ENCODE measurements at places on chromosomes 1 and 21.

GRCh38 chr1:32180186-32181060 is 948 bp downstream of the TXLNA start:
- no peak for DNase-seq

DNA sequence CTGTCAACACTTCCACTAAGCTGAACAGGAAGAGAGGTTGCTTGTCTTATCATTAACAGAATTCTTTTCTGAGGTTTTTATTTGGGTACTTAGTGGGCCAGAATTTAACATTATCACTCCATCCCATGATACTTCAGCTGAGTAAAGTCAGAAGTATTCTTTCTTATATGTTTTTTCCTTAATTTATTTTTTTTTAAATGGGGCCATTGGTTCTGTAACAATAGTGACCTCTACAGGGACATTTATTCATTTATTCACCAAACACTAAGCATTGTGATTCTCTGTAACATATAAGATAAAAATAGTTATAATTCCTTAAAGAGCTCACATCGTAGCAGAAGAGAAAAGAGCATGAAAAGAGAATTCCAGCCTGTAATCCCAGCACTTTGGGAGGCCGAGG is 9.8 kb downstream of the GREM2 start:
- no peak for DNase-seq

DNA sequence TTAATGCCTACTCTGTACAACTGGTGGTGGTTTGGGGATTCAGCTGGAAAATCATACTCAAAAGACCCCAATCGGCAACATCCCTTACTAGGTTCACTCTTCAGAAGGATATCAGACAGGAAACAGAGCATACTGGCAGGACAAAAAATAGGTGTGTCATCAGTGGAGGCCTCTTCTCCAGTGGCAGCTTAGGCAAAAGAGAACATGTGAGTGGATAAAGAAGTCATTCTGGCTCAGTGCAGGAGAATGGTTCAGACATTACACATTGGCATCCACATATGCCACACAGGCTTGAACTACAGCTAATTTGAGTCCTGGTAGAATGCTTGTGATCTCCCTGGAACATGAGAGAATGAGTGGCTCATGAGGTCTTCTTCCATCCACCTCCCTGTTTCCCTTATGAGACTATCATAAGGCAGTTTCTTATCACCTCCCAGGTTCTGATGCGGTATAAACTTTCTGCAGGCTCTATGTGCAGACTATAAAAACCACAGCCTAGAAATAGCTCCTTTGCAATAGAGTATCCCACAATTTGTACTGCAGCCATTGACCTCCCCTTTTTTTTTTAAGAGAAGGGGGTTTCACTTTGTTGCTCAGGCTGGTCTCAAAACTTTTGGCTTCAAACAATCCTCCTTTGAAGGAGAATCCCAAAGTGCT is 24.7 kb downstream of the VAMP4 start:
- no peak for DNase-seq

GRCh38 chr1:100759188-100759587 is 39.6 kb downstream of the VCAM1 start:
- no peak for DNase-seq

- peak; percentile 59 for DNase-seq
Measured at GRCh38 chr1:11654137-11654938, at the start of the genes FBXO2 and FBXO44. Gene FBXO2 (minus strand): TSS chr1:11654429. CDS start chr1:11654340, 89 bp downstream. Gene FBXO44 (plus strand): TSS chr1:11654877. CDS start chr1:11655836, 959 bp downstream.

DNA sequence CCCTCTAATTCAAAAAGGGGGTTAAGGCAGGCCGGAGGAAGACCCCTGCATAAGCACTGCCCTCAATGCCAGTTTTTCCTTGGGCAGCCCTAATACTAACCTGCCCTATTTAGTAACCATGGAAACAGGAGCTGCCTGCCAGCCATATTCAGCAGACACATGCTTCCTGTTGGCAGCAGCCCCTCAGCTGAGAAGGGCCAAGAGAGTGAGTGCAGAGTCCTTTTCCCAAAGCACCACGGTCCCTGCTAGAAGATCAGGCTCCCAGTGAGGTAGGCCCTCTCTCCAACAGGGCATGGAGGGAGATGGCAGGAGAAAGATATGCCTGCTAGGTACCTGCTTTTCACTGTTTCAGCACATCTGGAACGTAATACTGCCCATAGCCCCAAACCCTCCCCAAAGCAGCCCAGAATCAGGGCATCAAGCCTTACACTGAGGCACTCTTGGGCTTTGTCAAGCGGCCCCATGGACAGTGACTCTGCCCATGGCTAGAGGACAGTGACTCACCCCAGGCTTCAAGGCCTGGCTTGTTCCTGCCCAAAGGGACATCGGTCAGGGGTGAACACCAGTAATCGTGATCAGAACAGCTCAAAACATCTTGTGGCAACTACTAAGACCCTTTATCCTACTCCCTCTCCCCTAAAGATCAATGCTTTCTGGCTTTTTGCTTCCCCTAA is 64.5 kb downstream of the BCAR3 start:
- no peak for DNase-seq

DNA sequence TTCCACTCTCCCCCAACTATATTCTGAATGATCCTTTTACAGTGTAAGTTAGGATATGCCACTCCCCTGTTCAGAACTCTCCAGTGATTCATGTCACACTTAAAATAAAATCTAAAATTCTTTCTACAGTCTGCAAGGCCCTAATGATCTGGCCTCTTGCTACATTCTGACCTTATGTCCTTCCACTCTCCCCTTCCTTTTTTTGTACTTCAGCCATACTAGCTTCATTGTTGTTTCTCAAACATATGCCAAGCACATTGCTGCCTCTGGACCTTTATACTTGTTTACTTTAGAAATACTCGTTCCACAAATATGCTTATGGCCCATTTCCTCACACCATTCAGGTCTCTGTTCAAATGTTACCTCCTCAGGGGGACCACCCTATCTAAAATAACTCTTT is 14.8 kb upstream of the PSMA5 start:
- DNase-seq: no peak

DNA sequence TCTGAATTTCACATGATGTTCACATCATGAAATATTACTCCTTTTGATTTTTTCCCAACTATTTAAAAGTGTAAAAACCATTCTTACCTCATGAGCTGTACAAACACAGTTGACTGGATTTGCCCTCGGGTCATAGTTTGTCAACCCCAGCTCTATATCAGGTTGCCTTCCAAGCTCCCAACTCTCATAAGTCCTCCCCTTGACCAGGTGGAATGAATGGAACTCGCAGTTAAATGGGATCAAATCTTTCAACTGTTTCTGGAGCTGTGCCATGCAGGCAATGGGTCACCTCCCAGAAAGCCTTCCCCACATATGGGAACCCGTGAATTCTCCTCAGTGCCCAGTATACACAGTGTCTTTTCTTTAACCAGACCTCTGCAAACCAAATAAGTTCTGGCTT is 169.8 kb upstream of the FOXD3 start:
- DNase-seq: no peak

GRCh38 chr1:62433861-62434617 is 2.8 kb upstream of the USP1 start:
- DNase-seq: no peak

- no peak for DNase-seq
Measured at GRCh38 chr1:157404614-157405013, 147.7 kb downstream of the FCRL5 start.

GRCh38 chr1:37439349-37439995 is 34.9 kb upstream of the ZC3H12A start:
- no peak for DNase-seq

- peak; percentile 53 for DNase-seq
Measured at GRCh38 chr1:66282343-66282852, 251.6 kb upstream of the SGIP1 start.

- no peak for DNase-seq
Measured at GRCh38 chr1:3805038-3805437, 8.7 kb upstream of the LRRC47 start.

GRCh38 chr1:21337454-21337927 is 47.2 kb upstream of the ECE1 start:
- no peak for DNase-seq

Data from effector memory CD4-positive, alpha-beta T cell (primary cell).